ENCODE measurements at places on chromosomes 5 and 9. TPM values are rescaled to one million over a fixed set of nuclear protein-coding genes. Genes with fewer than 3 reads are reported as not detected.

Gene NEUROG1
- not detected for total RNA-seq

Gene PHF24
- total RNA-seq = not detected

Gene SPATA31A7
- total RNA-seq = not detected

Gene BAAT
- not detected for total RNA-seq

Gene IFNA13
- not detected for total RNA-seq

Gene SPINK1
- not detected for total RNA-seq

Gene CA9
- total RNA-seq = 0.24 TPM

Gene IL3
- not detected for total RNA-seq

Gene NR5A1
- total RNA-seq = not detected

Gene GDNF
- total RNA-seq = not detected

Gene ADCY2
- not detected for total RNA-seq

Gene PCDHB9
- not detected for total RNA-seq

Gene WDR31
- total RNA-seq = 0.96 TPM

Gene PCDHGB7
- not detected for total RNA-seq

Gene NUDT12
- total RNA-seq = 0.66 TPM

Gene SLC1A1
- not detected for total RNA-seq

Gene PCDHB11
- total RNA-seq = not detected

Gene PRUNE2
- not detected for total RNA-seq

Gene DDX4
- 0.51 TPM for total RNA-seq

Gene PROB1
- total RNA-seq = 2.8 TPM

Gene NKD2
- total RNA-seq = 2.9 TPM

Gene TAF1L
- total RNA-seq = 0.03 TPM

Gene TSSK1B
- total RNA-seq = not detected

Gene SLC6A3
- total RNA-seq = not detected

Gene MEGF9
- 12.0 TPM for total RNA-seq

Gene PCDHA12
- total RNA-seq = not detected

Gene IFNA2
- total RNA-seq = not detected

Gene ARID3C
- 0.18 TPM for total RNA-seq

Gene SLC34A3
- total RNA-seq = not detected

Gene ACTBL2
- not detected for total RNA-seq

Gene AK8
- not detected for total RNA-seq

Gene MORN5
- not detected for total RNA-seq

Gene MAT2B
- 103 TPM for total RNA-seq

Gene RAB14
- 60.6 TPM for total RNA-seq

Gene NMUR2
- not detected for total RNA-seq

Gene SOWAHA
- total RNA-seq = not detected

Gene PAEP
- total RNA-seq = not detected

Gene CDH9
- total RNA-seq = not detected

Gene CNTFR
- total RNA-seq = not detected

Gene PCDHB12
- not detected for total RNA-seq

Gene SUSD3
- total RNA-seq = 81.9 TPM

Gene CDC26
- total RNA-seq = 35.2 TPM

Gene BOD1
- 23.4 TPM for total RNA-seq

Gene SPINK7
- total RNA-seq = not detected

Gene FOXI1
- total RNA-seq = not detected

Gene CTNND2
- not detected for total RNA-seq

Gene ZNG1E
- 30.1 TPM for total RNA-seq

Gene ANXA2R
- total RNA-seq = 32.0 TPM

Gene CEL
- 2.6 TPM for total RNA-seq

Gene LCN9
- total RNA-seq = not detected

Gene PCDHB13
- total RNA-seq = not detected

Gene C8G
- total RNA-seq = 1.2 TPM

Gene MSMP
- total RNA-seq = not detected

Data from activated naive CD4-positive, alpha-beta T cell treated with anti-CD3 and anti-CD28 coated beads, Interleukin-2, amount 10 ng/mL, durations not matched to agents 5 hours and 36 hours (primary cell).